ENCODE measurements at places on chromosomes 3 and 15. TPM values are rescaled to one million over a fixed set of nuclear protein-coding genes. Genes with fewer than 3 reads are reported as not detected.

ZNF385D gene
- total RNA-seq, result not detected

TMEM45A gene
- 2.9 TPM for total RNA-seq

TERC gene
- 0.16 TPM for total RNA-seq

COL6A5 gene
- not detected for total RNA-seq

DHX30 gene
- 39.9 TPM for total RNA-seq

PROK2 gene
- not detected for total RNA-seq

ATP11B gene
- 6.6 TPM for total RNA-seq

NPHP3 gene
- total RNA-seq, result 9.7 TPM

TBC1D2B gene
- 13.5 TPM for total RNA-seq

CCR4 gene
- total RNA-seq, result not detected

WNT5A gene
- 0.73 TPM for total RNA-seq

TPRG1 gene
- total RNA-seq, result 0.21 TPM

FANCD2OS gene
- not detected for total RNA-seq

ALDH1A3 gene
- total RNA-seq, result 31.2 TPM

C2CD4A gene
- total RNA-seq, result not detected

KLHL25 gene
- 8.7 TPM for total RNA-seq

INKA1 gene
- 1.7 TPM for total RNA-seq

BOC gene
- total RNA-seq, result 7.0 TPM

MNS1 gene
- total RNA-seq, result 2.7 TPM

CHRNA7 gene
- total RNA-seq, result 4.0 TPM

SPATA12 gene
- total RNA-seq, result 0.44 TPM

CIB1 gene
- total RNA-seq, result 241 TPM

SEMA4B gene
- 162 TPM for total RNA-seq

GCNT3 gene
- total RNA-seq, result 149 TPM

CACNA1D gene
- 1.2 TPM for total RNA-seq

C3orf20 gene
- not detected for total RNA-seq

P3H2 gene
- 44.6 TPM for total RNA-seq

IFT80 gene
- 18.1 TPM for total RNA-seq

SH3GL3 gene
- total RNA-seq, result 0.73 TPM

MYRIP gene
- not detected for total RNA-seq

SCG5 gene
- total RNA-seq, result 2.1 TPM

CIAO2A gene
- 135 TPM for total RNA-seq

ITGA11 gene
- total RNA-seq, result 5.3 TPM

C2CD4B gene
- not detected for total RNA-seq

ASB14 gene
- not detected for total RNA-seq

ROPN1 gene
- total RNA-seq, result not detected
